ENCODE measurements at places on chromosomes 7 and 10.

DNA sequence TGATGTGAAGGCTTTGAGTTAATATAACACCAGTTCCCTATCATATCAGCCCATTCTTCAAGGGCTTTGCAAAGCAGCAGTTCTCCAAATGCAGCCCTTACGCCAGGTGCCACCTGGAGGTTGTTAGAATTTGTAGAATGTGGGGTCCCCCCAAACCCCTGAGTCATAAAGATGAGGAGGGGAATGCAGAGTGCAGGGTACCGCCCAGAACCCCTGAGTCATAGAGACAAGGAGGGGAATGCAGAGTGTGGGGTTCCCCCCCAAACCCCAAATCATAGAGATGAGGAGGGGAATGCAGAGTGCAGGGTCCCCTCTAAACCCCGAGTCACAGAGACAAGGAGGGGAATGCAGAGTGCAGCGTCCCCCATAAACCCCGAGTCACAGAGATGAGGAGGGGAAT lies 605.8 kb downstream of the PTPRN2 start:
- DNase-seq = no peak

- no peak for DNase-seq
Measured at GRCh38 chr10:104201636-104202035, 30.5 kb downstream of the CFAP43 start.

DNA sequence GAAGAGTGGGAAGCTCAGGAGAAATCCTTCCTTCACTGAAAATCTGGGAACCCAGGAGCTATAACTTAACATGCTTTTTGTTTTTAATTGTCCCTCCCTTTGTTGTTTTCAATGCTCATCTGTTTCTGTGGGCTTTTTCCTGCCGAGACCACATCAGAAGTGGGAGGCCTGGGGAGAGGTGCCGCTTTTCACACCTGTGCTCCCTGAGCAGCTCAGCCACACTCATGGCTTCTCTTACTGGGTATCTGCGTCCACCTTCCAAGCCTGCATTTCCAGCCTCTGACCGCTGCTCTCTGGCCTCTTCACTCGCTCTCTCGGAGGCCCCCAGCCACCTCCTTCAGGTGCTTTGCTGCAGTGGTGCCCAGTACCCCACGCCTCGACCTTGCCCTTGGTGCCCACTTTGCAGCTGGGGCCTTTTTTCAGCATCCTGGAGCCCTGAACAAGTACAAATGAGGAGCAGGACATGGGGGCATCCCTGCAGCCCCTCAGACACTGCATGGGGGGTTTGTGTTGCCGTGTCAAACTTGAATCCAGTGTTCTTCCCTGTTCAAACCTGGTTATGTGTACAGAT lies 9.9 kb downstream of the C7orf57 start:
- DNase-seq = no peak

DNA sequence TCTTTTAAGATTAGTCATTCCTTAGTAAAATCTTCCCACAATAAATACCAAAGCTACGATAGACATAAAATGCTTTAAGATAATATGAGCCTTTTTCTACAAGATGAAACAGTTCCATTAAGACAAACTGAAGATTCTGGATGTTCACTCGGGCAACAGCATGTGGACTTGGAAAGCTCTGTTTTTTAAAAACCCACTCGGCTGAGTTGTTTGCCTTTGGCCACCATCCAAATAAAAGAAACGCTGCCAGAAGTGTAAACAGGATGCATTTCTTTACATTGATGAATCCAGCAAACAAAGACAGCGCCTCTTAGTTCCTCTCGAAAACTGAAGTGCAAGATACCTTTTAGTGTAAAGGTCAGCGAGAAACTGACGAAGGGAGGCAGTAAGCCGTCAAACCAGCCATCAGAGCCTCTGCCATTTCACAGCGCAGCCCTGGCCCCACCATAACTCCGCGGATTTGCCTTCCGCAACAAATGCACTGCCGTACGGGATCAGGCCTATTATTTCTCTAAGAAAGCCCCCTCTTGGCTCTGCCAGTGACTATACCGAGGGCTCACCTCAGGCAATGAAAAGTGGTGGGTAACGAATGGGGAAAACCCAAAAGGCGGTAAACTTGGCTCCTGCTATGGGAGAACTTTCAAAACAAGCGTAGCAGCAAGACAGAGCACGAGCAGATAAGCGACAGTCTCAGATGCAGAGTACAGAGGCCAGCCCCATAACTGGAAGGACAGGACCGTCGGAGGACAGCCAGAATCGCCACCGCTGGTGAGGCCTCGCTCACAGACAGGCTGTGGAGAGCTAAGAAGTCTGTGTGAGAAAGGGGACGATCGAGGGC lies 41.4 kb downstream of the GNA12 start:
- no peak for DNase-seq

- DNase-seq = no peak
Measured at GRCh38 chr7:115226410-115226809, 304.5 kb downstream of the MDFIC start.

GRCh38 chr10:26624006-26624405 lies 73.5 kb upstream of the PDSS1 start:
- DNase-seq = no peak

DNA sequence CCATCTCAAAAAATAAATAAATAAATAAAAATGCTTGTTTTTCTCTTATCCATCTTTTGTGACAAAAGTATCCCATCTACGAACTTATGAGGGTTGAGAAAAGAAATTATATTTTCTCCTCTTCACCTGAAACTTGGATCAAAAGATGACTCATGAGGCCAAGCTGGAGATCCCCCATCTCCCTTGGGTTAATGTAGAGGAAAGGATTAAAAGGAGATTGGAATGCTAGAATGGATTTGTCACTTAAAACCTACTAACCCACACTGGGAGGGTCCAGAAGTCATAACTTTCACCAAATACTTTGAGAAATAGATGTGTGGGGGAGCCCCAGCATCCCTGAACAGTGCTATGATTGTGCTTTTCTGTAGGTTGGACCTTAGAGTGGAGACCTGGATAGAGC lies 46.3 kb upstream of the PIK3CG start:
- DNase-seq = no peak

DNA sequence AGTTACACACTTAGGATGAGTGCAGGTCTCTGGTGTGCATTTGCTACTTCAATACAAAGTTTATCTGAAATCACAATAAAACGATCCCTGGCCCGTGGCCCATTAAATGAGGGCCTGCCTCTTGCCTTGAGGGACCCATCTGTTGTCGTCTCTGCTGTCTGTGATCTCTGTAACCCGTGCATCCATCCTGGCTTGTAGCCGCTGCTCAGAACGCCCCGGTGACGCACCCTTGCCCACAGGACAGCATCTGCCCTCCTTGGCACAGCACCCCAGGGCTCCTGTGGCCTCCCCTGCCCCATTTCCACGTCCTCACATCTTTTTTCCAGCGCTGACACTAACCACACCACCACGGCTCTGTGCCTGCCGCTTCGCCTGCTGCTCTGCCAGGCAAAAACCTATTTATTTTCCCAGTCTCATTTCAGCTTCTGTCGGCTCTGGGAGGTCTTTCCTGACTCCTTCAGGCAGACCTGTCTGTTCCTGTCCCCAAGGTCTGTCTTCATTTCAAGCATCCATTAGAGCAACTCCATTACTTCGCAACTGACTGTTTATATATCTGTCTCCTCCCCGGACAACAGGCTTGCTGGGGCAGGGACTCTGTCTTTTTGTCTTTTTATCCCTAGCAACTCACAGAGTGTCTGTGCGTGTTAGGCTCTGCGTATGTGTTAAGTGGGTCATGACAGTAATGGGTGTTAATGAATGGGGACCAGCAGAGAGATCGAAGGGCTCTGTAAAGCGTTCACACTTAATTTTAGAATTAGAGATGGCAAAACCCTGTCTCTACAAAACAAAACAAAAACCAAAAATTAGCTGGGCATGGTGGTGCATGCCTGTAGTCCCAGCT lies 16.4 kb downstream of the CARD11 start:
- DNase-seq = no peak

GRCh38 chr7:75650681-75651080 lies 88.1 kb downstream of the HIP1 start:
- DNase-seq = no peak

- DNase-seq = no peak
Measured at GRCh38 chr10:12164085-12164484, 31.6 kb downstream of the NUDT5 start.

DNA sequence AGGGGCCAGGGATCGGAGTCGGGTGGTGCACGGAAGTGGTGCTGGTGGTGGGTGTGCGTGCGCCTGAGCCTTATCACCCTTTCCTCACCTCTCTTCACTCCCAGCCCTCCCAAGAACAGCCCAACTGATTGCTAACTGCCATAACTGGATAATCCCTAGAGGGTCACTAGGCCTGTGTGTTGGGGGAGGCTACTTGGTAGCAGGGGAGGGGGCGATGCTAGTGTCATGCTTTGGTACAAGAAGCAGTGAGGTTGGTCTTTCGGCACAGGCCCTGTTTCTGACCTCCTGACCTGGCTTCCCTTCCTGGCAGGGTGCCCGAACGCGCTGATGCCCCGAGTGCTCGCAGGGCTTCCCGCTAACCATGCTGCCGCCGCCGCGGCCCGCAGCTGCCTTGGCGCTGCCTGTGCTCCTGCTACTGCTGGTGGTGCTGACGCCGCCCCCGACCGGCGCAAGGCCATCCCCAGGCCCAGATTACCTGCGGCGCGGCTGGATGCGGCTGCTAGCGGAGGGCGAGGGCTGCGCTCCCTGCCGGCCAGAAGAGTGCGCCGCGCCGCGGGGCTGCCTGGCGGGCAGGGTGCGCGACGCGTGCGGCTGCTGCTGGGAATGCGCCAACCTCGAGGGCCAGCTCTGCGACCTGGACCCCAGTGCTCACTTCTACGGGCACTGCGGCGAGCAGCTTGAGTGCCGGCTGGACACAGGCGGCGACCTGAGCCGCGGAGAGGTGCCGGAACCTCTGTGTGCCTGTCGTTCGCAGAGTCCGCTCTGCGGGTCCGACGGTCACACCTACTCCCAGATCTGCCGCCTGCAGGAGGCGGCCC lies 652 bp downstream of the KAZALD1 start:
- no peak for DNase-seq

DNA sequence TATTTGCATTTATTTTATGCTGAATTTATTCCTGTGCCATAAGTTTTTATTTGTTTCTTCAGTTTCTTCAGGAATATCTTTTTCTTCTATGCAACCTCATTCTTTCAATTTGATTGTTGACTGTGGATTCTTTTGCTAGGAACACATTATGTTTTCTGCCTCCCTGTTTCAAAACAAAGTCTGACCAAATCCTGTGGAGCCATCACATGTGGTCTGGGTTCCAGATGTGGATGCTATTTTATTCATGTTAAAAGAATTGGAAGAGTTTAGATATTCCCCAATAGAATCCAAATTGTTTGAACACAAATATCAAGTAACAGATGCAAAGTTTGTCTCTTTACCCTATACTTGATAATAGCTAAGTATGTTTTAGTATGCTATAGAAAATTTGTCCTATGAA lies 56.8 kb upstream of the LRRC17 start:
- no peak for DNase-seq

DNA sequence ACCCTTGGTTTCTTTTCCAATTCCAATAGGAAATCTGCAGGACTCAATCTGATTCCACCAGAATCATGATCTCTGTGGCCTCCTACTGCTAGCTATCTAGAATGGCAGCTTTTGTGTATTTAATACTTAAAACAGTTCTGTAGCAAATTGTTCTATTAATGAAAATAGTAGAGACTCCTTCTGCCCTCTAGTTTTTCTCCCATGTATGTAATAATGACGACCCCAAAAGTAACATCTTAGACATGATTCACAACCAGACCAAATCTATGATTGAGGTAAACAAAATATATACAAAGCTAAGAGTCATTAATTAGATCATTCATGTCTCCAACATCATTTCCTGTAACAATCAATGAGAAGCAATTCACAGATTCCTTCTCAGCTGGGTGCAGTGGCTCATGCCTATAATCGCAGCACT lies 259.1 kb upstream of the MKLN1 start:
- no peak for DNase-seq

DNA sequence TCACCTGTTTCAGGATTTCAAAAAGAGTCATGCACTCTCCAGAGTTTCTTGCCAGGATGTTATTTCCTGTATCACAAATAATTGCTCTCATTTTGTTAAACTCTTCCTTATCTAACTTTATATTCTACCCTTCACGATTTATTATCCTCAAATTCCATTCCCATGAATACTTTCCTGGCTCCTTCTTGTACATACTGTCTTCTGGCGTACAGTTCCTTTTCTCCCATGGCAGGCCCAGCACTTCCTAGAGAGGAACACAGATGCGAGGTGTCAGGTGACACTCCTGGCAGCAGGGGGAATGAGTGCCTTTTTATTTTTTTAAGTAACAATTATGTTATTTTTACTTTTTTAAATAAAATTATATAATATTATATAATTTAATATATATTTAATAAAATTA lies 411.9 kb downstream of the TFEC start:
- no peak for DNase-seq

DNA sequence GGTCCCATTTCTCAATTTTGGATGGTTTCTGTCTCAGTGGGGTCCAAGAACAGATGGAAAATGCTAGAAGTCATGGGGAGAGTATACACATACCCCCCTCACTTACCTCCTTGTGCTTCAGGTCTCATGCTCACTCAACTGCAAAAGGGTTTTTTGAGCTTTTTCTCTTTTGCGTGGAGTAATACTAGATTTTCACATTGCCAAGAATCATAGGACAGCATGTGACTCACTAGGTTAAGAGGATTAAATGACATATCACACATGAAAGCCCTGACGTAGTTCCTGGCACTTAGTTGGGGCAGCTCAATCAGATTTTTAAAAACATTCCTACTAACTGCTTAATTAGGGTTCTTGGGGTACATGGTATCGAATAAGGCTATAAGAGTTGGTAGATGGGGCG lies 4.5 kb downstream of the PI4K2A start:
- no peak for DNase-seq

GRCh38 chr10:124739119-124739921 lies 4.9 kb downstream of the FAM53B start:
- no peak for DNase-seq

- no peak for DNase-seq
Measured at GRCh38 chr10:59107147-59107546, 69.3 kb upstream of the PHYHIPL start.

DNA sequence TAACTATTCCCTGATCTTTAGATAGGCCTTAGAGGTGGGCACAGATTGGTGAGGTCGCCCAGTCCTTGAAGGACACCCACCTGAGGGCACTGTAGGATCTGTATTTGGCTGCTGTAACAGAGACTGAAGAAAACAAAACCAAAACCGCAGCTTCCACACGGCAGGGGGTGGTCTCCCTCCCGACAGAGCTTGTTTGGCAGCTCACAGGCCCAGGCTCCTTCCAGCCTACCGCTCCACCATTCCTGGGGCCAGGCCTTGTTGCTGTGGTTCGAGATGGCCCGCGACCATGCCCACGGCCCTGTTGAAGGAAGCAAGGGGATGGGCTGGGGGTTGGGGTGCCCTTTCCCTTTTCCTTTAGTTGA lies 30.4 kb downstream of the ZNF783 start:
- no peak for DNase-seq

DNA sequence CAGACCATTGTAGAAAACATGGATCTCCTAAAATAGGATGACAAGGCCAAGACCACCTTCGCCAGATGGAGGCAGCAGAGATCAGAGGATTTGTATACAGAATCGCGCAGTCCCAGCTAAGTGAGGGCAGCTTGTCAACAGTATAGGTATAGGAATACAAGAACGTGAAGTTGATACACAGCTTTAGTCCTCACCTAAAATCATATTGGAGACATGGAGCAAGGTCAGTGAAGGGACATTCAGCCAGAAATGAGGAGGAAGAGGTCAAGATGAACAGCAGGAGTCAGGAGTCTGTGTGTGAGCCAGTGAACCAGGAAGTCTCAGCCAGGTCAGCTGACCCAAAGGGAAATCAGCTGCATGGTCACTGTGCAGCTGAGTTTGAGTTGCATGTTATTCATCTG lies 263.4 kb upstream of the PRKCQ start:
- no peak for DNase-seq

All from stimulated activated CD4-positive, alpha-beta T cell treated with anti-CD3 and anti-CD28 coated beads, TNF-alpha, amount 100 ng/mL, for 24 hours (primary cell).